ENCODE measurements at places on chromosomes 4 and X.

- no peak overlapping the region for H3K4me3 ChIP-seq
- no peaks in the 10 kb centered on the region for H3K36me3 ChIP-seq
- H3K4me1 ChIP-seq, result peaks cover 3% of the 10 kb centered on the region
- H3K27ac ChIP-seq, result no peak overlapping the region
- no peak for DNase-seq
Measured at GRCh38 chrX:115284877-115285276, 4.6 kb upstream of the LUZP4 start.

DNA sequence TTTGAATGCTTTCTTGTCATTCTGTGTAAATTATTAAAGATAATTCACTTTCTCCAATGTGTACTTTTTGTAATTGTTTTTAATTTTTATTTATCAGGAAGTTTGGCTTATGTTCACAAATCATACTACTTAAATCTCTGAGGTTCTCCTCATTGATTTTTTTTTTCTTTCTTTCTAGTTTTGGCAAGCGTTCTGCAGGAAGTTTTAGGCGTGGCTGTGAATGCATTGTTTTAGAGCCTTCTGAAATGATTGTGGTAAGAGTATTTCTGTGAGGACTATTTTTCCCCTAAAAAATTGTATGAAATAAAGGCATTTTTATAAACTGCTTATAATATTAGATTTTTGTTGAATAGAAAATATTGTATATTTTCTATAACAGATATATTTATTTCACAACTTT, 135.8 kb downstream of the RAPGEF2 start:
- H3K36me3 ChIP-seq, result no peaks in the 10 kb centered on the region
- H3K27ac ChIP-seq, result no peak overlapping the region
- no peak for DNase-seq
- H3K27me3 ChIP-seq, result no peaks in the 10 kb centered on the region

GRCh38 chrX:68238568-68238967, 194.7 kb downstream of the OPHN1 start:
- peaks cover 18% of the 10 kb centered on the region for H3K4me1 ChIP-seq
- no peak overlapping the region for H3K4me3 ChIP-seq
- peak; percentile 51 for DNase-seq
- no peaks in the 10 kb centered on the region for H3K36me3 ChIP-seq

GRCh38 chrX:1165535-1166196, 46.8 kb downstream of the CRLF2 start:
- peaks cover 33% of the 10 kb centered on the region for H3K4me1 ChIP-seq
- peaks cover 9% of the 10 kb centered on the region for H3K36me3 ChIP-seq
- H3K27ac ChIP-seq, result no peak overlapping the region
- peaks cover 7% of the 10 kb centered on the region for H3K27me3 ChIP-seq
- H3K4me3 ChIP-seq, result no peak overlapping the region
- no peak for DNase-seq

- H3K36me3 ChIP-seq, result no peaks in the 10 kb centered on the region
- no peaks in the 10 kb centered on the region for H3K4me1 ChIP-seq
- no peak overlapping the region for H3K27ac ChIP-seq
- H3K27me3 ChIP-seq, result no peaks in the 10 kb centered on the region
- H3K4me3 ChIP-seq, result no peak overlapping the region
Measured at GRCh38 chr4:83974111-83974780, 438.3 kb downstream of the GPAT3 start.

DNA sequence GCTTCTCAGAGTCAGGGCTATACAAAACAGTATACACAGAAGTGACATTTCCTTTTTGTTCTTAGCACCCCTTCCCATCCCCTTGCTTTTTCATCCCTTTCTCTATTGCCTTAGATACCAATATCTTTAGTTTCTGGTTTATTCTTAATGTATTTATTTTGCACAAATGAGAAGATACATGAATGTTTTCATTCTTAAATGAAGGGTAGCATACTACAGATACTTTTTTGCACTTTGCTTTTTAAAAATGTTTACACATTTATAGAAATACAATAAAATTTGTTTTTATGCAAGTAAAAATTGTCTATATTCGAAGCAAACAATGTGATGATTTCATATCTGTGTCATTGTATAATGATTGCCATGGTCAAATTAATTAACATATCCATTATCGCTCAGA, 33.1 kb downstream of the TSPAN7 start:
- H3K36me3 ChIP-seq, result no peaks in the 10 kb centered on the region
- H3K27ac ChIP-seq, result no peak overlapping the region
- H3K4me3 ChIP-seq, result no peak overlapping the region
- H3K4me1 ChIP-seq, result no peaks in the 10 kb centered on the region
- no peaks in the 10 kb centered on the region for H3K27me3 ChIP-seq

DNA sequence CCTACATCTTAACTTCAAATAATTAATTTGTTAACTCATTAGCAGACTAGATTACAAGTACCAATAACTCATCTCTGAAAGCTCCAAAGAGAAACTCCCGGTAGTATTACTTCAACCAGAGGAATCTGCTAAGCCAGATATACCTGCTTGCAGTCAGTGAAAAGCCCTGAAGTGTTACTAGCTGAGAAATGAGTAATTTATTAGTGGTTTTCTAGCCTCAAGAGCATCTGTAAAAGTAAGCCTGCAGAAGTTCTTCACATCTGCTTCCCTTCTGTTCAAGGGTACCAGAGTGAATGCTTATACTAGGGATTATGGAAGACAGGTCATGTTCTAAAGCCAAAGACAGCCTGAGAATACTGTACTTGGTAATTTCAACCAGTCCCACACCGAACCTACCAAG, 34.7 kb downstream of the IRS4 start:
- H3K27me3 ChIP-seq, result no peaks in the 10 kb centered on the region
- H3K4me3 ChIP-seq, result no peak overlapping the region
- H3K36me3 ChIP-seq, result no peaks in the 10 kb centered on the region
- H3K4me1 ChIP-seq, result no peaks in the 10 kb centered on the region

GRCh38 chr4:3502941-3503936, 29.0 kb downstream of the LRPAP1 start:
- H3K27ac ChIP-seq, result no peak overlapping the region
- peaks cover 20% of the 10 kb centered on the region for H3K36me3 ChIP-seq
- DNase-seq, result no peak
- peaks cover 5% of the 10 kb centered on the region for H3K27me3 ChIP-seq
- no peak overlapping the region for H3K4me3 ChIP-seq

GRCh38 chr4:44632733-44633132, 18.7 kb downstream of the YIPF7 start:
- H3K27me3 ChIP-seq, result no peaks in the 10 kb centered on the region
- no peak overlapping the region for H3K27ac ChIP-seq
- peak; percentile 26 for DNase-seq
- H3K4me3 ChIP-seq, result no peak overlapping the region

GRCh38 chr4:53598483-53598882, 7.2 kb upstream of the LNX1 start:
- no peak for DNase-seq
- H3K27ac ChIP-seq, result no peak overlapping the region
- no peaks in the 10 kb centered on the region for H3K27me3 ChIP-seq
- no peaks in the 10 kb centered on the region for H3K36me3 ChIP-seq
- H3K4me1 ChIP-seq, result peaks cover 46% of the 10 kb centered on the region
- no peak overlapping the region for H3K4me3 ChIP-seq

DNA sequence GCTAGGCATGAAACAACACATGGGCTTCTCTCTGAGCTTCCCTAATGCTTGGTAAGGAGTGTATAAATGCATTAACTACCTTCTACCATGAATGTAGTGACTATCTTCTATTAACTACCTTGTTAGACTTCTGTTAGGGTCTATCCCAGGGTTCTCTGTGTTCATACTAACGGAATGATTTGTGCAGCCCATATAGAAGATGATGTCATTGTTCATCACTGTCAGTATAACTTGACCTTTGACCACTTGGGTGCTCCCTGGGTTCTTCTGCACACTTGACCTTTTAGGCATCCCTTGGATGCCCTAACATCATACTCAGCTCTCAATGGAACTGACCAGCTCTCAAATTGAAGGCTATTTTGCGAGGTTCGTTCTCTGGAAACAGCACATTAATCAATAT, 30.8 kb upstream of the CT47C1 start:
- DNase-seq, result no peak
- no peaks in the 10 kb centered on the region for H3K36me3 ChIP-seq
- peaks cover 4% of the 10 kb centered on the region for H3K4me1 ChIP-seq
- H3K27ac ChIP-seq, result no peak overlapping the region

- no peak for DNase-seq
- peaks cover 7% of the 10 kb centered on the region for H3K4me1 ChIP-seq
- no peaks in the 10 kb centered on the region for H3K36me3 ChIP-seq
- no peak overlapping the region for H3K4me3 ChIP-seq
- no peaks in the 10 kb centered on the region for H3K27me3 ChIP-seq
Measured at GRCh38 chrX:20521222-20521621, 254.5 kb upstream of the RPS6KA3 start.

DNA sequence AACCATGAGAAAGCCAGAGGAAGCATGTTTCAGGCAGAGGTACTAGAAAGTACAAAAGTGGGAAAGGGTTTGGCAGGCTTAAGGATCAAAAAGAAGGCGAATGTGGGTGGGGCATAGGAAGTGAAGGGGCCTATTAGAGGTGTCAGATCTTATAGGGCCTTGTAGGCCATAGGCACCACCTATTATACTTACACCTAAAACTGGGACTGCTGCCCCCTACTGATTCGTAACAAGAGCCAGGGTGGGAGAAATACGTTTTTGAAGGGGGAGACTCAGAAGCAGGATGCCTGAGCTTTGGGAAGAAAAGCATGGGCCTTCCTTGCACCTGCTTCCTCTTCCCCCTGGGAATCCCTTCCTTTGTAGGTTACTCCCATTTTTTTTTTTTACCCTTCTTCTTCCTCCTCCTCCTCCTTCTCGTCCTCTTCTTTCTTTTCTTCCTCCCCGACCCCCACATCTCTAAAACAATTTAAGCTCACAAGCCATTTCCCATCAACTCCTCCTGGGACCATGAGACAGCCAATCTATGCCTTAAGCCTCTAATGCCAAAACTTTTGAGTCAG, 40.7 kb upstream of the GPC3 start:
- no peaks in the 10 kb centered on the region for H3K27me3 ChIP-seq
- no peaks in the 10 kb centered on the region for H3K36me3 ChIP-seq
- H3K4me1 ChIP-seq, result peaks cover 12% of the 10 kb centered on the region
- DNase-seq, result peak; percentile 11

DNA sequence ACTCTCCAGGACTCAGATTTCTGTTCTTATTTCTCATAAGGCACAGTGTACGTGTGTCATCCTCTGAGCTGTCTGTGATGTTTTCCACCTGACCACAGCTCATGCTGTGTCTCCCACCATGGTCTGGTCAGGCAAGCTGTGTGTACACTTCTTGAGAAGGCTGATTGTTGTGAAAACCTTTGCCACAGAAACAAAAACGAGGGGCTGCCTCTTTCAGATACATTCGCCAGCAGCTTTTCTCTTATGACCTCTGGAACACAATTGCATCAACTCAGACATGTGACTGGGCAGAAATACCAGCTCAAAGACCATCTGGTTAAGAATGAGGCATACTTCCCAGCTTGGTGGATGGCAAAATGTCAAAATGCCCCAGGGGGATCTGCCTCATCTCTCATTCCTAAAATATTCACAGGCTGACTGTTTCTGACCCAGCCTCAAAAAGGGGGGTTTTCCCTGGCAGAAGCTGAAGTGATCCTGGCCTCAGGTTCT, 46.1 kb downstream of the PGRMC2 start:
- no peak overlapping the region for H3K4me3 ChIP-seq
- no peak for DNase-seq
- no peaks in the 10 kb centered on the region for H3K4me1 ChIP-seq
- H3K27me3 ChIP-seq, result no peaks in the 10 kb centered on the region
- H3K27ac ChIP-seq, result no peak overlapping the region

DNA sequence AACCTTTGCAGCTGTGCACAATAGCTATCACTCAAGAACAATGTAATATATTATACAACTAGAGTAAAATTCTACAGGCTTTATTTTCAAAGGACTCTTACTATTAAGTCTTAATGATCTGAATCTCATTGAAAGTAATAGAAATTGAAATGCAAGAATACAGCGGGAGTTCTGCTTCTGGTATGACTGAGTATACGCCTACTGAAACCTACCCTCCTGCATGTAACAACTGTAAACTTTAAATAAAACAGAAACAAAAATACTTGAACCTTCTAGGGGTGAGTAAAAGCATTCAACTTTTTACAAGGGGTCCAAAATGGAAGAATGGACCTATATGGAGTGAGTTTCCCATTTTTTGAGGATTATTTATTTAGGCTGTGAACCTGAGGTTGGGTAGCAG, 13.5 kb downstream of the DCHS2 start:
- no peak for DNase-seq
- H3K4me3 ChIP-seq, result no peak overlapping the region
- H3K27ac ChIP-seq, result no peak overlapping the region
- H3K27me3 ChIP-seq, result no peaks in the 10 kb centered on the region

GRCh38 chrX:2387614-2388239, 113.0 kb downstream of the DHRSX start:
- H3K27me3 ChIP-seq, result no peaks in the 10 kb centered on the region
- H3K4me1 ChIP-seq, result peaks cover 4% of the 10 kb centered on the region
- H3K27ac ChIP-seq, result 0 out of 2 replicates have a peak overlapping the region, but pooled peaks have one; percentile 6
- peaks cover 45% of the 10 kb centered on the region for H3K36me3 ChIP-seq
- no peak overlapping the region for H3K4me3 ChIP-seq
- no peak for DNase-seq

DNA sequence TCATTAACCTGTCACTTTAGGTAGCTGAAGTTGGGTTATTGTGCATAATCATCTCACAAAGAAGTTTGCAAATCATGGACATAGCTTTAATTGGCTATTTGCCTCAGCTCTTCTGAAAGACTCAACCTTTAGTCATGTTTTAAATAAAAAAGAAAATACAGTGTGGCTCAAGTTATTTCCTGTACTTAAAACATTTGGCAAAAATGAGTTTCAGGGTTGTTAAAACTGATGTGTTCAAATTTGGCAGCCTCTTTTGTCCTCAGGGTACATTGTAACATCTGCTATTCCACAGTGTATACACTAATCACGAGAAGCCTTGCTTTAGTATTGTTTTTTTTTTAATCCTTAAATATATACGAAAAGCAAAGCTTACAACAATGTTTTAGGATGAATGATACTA, 31.5 kb upstream of the HPGD start:
- DNase-seq, result no peak
- no peaks in the 10 kb centered on the region for H3K27me3 ChIP-seq
- peaks cover 26% of the 10 kb centered on the region for H3K4me1 ChIP-seq
- peaks cover 32% of the 10 kb centered on the region for H3K36me3 ChIP-seq
- H3K27ac ChIP-seq, result no peak overlapping the region

- no peaks in the 10 kb centered on the region for H3K27me3 ChIP-seq
- peaks cover 7% of the 10 kb centered on the region for H3K4me1 ChIP-seq
- H3K27ac ChIP-seq, result peak overlapping the region; percentile 26
- H3K4me3 ChIP-seq, result no peak overlapping the region
Measured at GRCh38 chr4:96642490-96642889, 802.6 kb downstream of the PDHA2 start.

DNA sequence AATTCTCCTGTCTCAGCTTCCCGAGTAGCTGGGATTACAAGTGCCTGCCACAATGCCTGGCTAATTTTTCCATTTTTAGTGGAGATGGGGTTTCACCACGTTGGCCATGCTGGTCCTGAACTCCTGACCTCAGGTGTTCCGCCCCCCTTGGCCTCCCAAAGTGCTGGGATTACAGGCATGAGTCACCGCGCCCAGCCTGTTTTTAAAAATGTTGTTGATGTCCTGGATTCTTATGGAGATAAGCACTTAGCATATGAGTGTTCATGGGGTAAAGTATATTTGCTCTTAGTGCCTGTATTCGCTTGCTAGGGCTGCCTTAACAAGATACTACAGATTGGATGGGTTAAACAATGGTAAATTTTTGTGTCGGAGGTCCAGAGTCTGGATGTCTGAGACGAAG, 91.7 kb downstream of the CEP44 start:
- no peak overlapping the region for H3K27ac ChIP-seq
- H3K4me3 ChIP-seq, result no peak overlapping the region
- H3K27me3 ChIP-seq, result peaks cover 25% of the 10 kb centered on the region
- peaks cover 34% of the 10 kb centered on the region for H3K4me1 ChIP-seq
- H3K36me3 ChIP-seq, result peaks cover 10% of the 10 kb centered on the region
